Right forelimb (tissue), 1 donor: ENCODE measurements at places on chromosomes 5 and 9.

DNA sequence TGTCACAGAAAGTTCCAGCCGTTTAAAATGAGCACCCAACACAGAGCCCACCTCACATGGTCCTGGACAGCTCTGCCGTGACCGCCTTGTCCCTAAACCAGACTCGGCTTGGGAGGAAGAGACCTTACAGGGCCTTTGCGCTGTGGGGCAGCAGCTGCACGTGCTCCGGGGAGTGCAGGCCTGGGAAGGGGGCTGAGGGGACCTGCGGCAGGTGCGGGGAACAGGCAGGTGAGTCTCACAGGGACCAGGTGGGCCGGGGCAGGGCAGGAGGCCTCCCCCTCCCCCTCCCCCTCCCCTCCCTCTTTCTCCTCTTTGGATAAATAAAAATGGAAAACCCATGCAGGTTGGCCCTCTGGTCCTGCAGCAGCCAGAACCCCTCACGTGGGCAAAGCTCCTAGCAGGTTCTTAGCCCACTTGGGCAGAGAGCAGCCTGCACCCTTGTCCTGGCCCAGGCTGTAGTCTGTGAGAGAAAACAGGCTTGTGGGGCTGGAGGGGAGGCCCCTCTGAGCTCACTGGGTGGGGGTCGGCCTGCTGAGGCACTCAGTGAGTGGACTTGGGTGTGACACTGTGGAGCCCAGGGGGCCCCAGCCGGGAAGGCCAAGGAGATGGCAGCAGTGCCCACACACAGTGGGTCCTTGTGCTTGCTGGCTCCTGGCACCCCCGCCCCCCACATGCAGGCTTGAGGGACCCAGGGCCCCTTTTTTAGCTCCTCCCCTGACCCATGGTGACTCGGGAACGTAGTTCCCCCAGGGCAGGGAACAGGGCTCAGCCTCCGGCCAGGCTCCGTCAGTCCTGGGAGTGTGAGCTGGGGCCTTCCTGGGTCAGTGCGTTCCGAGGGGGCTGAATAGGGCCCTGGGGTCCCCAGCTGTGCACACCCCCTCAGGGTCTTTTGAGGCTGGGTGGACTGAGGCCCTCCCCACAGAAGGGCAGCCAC, 40.0 kb upstream of the CACNA1B start:
- DNase-seq = no peak

GRCh38 chr9:120324996-120325642, 254.8 kb downstream of the CDK5RAP2 start:
- no peak for DNase-seq

- no peak for DNase-seq
These were observed 9.9 kb upstream of the PLEKHG4B start for GRCh38 chr5:82097-82496.

GRCh38 chr5:15526413-15526812, 26.4 kb downstream of the FBXL7 start:
- no peak for DNase-seq

DNA sequence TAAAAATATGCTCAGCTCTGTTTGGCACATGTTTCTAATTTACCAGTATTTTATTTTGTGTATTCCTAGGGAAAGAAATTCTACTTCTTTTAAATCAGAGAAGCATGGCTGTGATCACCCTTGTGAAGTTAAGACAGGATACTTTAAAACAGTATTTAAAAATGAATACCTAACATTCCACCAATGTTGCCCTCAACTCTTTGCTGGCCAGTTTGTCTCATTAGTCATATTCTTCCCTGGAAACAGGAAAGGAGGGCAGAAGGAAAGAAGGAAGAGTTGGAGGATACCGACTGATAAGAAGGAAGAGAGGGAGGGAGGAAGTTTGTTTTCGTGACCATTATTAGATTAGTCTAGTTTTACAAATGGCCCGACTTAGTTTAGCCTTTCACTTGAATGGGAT, 137.4 kb downstream of the PLK2 start:
- DNase-seq = no peak

- peak; percentile 65 for DNase-seq
These were observed 142.9 kb downstream of the LPAR1 start for GRCh38 chr9:110895147-110895905.

- peak; percentile 36 for DNase-seq
These were observed 50.0 kb downstream of the EXD3 start for GRCh38 chr9:137372693-137373610.

GRCh38 chr9:35396560-35397215, 93.2 kb upstream of the RUSC2 start:
- no peak for DNase-seq

GRCh38 chr5:15021266-15022046, 149.9 kb upstream of the ANKH start:
- peak; percentile 53 for DNase-seq

- DNase-seq = no peak
These were observed 1406.5 kb upstream of the ACO1 start for GRCh38 chr9:30977965-30978364.

DNA sequence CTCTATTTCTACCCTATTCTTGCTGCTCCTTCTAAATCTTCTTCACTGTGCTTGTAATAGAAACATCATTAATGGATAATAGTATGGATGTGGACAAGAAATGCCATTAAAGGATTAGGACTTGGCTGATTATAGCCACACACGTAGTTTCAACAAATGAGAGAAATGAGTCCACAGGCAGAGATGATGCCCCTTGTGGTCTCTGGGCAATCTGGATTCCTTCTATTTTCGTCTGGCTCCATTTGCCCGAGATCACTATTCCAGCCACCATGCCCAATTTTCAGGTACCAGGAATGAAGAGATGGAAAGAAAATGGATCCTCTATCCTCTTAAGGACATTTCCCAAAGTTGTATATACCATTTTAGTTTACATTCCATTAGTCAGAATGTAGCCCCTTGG, 13.2 kb downstream of the VLDLR start:
- no peak for DNase-seq

DNA sequence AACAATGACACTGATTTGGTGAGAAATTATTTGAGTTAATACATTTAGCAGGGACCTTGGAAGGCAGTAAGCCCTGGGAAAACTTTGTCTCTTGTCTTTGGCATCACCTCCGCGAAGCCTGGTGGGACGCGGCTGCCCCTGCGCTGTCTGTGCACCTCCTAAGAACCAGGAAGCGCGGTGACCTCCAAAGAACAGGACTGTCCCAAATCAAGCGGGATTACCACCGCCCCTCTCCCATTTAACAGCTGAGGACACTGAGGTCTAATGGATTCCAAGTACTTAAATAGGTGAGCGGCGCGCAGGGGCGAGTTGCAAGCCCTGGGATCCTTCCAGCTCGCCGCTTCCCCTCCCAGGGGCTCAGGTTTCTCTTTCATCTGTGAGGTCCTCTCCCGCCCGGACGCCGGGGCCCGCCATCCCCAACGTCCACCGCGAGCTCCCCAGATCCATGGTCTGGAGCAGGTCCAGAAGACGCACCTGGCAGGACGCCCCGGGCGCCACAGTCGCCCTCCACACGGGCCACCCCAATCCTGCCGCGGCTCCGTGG, 432 bp downstream of the STARD4 start:
- no peak for DNase-seq

GRCh38 chr5:125506124-125506523, 759.7 kb upstream of the ZNF608 start:
- DNase-seq = no peak

DNA sequence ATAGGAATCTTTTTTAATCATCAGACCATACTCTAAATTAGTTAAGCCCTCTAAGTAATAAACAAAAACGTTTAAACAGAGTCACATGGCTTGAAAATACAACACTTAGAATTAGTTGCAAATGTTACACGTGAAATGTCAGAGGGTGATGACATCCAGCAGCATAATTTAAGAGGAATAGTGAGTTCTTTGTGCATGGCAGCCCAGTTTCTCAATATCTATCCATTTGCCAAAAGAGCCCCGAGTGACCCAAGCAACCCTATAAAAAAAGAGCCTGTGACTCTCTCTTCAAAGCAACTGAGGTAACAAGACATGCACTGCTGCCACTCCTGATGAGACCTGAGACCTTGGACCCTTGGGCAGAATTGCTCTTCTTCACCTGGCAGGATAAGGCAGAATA, 96.9 kb upstream of the RASA1 start:
- DNase-seq = no peak

GRCh38 chr5:152844713-152845112, 439.6 kb upstream of the NMUR2 start:
- DNase-seq = no peak

- no peak for DNase-seq
These were observed 74.6 kb downstream of the NUDT12 start for GRCh38 chr5:103487822-103488493.

DNA sequence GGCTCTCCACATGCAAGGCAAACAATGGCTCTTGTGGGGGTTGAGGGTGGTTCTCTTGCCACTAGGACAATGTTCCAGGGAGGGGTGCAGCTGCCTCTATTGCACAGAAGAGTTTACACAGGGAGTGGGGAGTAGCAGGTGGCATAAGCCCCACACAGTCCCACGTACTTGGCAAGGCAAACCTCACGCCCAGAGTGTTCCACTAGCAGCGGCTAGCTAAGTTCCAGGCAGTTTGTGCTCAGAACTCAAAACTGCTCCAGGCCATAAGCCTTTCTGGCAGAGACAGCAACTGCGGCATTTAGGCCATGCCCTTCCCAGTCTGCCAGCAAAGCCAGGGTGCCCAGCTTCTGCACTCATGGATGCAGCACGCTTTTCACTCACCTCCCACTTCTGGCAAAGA, 29.0 kb upstream of the BTNL3 start:
- no peak for DNase-seq

DNA sequence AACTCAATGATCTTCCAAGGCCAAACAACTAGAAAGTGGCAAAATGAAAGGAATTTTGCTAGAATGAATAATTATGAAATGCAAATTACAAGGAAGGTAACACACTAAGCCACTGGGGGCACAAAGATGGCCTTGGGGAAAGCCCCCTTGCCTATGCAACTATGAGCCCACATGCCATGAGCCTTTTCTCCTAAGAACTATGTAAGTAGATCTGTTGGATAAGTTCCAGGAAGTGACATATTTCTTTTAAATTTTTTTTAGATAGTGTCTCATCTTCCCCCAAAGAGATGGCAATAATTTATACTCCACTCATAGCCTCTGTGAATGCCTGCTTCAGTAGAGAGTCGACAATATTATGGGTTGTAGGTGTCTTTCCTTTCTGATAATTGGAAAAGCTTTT, 257.8 kb downstream of the AUH start:
- no peak for DNase-seq

DNA sequence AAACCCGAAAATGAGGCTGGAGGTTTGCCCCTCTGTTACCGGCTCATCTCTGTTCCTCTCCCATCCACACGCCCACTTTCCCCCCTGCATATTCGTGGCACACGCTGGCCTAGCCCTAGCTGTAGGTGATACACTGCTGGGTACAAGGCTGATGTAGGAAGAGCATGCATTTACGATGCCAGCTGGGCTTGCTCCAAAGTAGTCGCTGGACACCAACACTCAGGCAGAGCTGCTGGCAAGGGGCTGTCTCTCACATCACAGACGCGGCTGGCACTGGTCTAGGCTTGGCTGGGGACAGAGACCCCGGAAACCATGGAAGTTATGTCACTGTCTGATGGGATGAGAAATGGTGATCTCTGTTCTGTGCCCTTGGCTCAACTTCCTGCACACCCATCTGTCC, 9.8 kb upstream of the PHYKPL start:
- no peak for DNase-seq

GRCh38 chr5:15248731-15249130, 251.2 kb upstream of the FBXL7 start:
- DNase-seq = no peak

DNA sequence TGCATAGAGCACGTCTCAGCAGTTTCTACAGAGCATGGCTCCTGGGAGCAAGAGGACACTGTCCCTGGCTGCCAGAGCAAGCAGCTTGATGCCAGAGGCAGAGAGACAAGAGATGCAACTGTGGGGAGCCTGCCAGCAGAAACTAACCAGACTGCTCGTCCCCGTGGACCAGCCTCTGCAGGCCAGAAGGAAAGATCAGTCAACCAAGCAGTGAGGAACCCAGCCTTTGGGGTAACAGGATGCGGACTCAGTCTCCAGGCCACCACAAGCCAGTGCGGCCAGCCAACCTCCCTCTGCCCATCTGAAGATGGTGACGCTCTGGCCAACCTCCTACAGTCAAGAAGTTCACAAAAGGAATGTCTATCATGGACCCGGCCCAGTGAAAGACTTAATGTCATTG, 3.7 kb downstream of the SURF4 start:
- DNase-seq = no peak

DNA sequence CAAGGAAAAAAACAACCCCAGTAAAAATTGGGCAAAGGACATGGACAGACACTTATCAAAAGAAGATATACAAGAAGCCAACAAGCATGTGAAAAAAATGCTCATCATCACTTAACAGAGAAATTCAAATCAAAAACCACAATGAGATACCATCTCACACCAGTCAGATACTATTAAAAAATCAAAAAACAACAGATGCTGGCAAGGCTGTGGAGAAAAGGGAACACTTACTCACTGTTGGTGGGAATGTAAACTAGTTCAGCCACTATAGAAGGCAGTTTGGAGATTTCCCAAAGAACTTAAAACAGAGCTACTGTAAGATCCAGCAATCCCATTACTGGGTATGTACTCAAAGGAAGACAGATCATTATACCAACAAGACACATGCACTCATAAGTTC, 157.4 kb downstream of the EDIL3 start:
- no peak for DNase-seq

- DNase-seq = no peak
These were observed 55.7 kb downstream of the LHFPL2 start for GRCh38 chr5:78592735-78593386.

DNA sequence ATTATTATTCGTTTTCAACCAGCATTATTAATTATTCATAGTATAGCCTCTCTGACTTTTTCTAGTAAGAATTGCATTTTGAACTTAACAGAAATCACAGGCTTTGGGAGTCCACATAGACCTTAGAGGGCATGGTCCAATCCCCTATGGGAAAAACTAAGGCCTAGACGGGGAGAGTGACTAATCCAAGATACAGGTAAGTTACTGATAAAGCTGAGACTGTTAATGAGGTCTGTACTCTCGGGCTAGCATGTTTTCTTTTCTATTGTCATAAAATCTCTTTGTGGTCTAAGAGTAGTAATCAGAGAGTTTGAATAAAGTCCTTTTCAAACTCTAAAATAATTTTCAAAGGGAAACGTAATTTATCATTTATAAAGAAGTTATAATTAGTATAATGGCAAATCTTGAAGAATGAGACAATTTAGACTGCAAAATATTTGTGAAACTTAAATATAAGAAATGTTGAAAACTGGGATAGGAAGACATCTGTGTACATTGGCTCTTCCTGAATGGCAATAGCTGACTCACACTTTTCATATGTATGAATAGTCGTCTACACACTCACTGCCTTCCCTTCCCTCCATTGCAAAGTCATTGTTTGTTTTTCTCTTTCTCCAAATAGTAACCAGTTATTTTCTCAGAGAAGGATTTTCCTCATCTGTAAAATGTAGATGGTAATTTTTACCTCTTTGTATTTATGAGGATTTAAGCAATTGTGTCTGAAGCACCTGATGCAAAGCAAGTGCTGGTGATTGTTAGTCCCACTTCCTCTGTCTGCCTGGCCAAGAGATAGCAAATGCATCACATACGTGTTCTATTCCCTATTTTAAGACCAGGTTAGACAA, 207.9 kb upstream of the CD180 start:
- DNase-seq = no peak

GRCh38 chr9:132069046-132069898, 10.4 kb downstream of the MED27 start:
- no peak for DNase-seq

GRCh38 chr5:99122976-99123375, 194.2 kb upstream of the CHD1 start:
- no peak for DNase-seq

- DNase-seq = no peak
These were observed 550.1 kb upstream of the CDH18 start for GRCh38 chr5:20537911-20538703.

GRCh38 chr5:81301271-81302015, at the start of gene ZCCHC9:
Gene ZCCHC9, plus strand, starts transcription at chr5:81301587. Its CDS starts 3,171 bp downstream, at chr5:81304758.
- DNase-seq = peak; percentile 96
